ENCODE measurements at places on chromosomes 5 and 9.

DNA sequence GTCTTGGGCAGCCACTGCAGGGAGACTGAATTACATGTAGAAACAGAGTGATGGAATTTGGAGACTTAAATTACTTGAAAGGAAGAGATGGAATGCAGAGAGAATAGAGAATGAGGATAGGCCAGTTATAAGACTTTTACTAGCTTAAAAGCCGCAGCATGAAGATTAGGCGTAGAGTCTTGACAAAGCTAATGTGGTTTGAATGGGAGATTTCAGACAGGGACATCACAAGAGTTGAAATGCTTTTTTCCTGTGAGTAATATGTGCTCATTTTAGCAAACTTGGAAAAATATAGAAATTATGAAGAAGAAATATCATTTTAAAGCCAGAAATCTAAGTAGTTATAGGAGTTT, 7.5 kb downstream of the CENPP start:
- DNase-seq, result no peak

DNA sequence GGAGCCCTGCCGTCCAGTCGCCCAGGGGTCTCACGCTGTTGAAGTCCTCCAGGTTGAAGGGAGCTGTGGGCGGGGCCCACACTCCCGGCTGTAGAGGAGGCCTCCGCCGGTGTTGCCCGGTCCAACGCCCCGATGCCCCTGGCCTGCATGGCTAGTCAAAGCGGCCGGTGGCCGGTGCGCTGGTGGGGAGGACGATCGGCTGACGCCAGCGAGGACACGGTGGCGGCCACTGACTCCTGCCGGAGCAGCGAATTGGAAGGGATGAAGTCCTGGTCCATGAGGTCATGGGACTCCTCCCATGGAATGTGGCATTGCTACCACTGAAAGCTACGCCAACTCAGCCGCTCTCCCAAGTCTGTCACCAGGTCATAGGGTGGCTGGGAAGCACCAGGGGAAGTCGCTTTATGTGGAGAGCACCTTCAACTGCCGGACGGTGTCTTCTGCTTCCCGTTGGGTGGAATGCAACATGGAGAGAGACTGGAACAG, 11.8 kb downstream of the RCL1 start:
- no peak for DNase-seq

DNA sequence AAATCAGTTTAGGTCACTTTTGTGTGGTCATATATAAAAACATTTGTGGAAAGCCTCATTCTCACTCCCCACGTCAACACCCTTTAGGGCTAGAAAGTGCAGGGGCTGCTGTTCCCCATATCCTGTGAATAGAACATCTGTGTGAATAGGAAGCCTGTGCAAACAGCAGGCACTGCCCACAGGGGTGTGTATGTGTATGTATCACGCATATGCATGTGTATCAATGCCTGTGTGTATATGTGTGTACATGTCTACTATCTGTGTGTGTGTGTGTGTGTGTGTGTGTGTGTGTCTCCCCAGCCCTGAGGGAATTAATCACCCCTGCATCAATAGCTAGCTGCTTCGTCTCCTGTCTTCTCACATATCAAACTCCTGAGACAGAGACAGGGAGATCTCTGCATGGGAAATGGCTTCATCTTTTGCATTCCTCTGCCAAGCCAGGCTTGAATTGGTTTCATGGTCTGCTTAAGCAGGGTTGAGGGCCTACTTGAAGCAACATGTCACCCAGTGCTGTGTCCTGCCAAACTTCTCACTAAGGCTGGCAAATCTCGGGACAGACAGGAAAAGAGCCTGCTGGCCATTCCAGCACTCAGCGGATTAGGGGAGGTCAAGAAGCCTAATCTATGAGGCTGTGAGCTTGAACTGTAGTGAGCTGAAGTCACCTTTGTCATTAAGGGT, 265.8 kb downstream of the ADAMTSL1 start:
- DNase-seq, result no peak

DNA sequence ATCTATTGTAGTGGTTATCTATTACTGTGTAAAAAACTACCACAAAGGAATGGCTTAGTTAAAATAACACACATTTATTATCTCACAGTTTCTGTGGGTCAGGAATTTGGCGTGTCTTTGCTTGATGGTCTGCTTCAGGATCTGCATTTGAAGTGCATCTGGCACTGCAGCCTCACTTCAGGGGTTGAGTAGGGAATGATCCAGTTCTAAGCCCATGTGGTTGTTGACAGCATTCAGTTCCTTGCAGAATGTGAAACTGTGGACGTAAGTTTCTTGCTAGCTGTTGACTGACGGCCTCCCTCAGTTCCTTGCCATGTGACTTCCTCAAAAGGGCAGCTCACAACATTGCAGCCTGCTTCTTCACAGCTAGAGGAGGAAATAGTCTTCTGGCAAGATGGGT, 2.1 kb upstream of the OGN start:
- DNase-seq, result no peak

DNA sequence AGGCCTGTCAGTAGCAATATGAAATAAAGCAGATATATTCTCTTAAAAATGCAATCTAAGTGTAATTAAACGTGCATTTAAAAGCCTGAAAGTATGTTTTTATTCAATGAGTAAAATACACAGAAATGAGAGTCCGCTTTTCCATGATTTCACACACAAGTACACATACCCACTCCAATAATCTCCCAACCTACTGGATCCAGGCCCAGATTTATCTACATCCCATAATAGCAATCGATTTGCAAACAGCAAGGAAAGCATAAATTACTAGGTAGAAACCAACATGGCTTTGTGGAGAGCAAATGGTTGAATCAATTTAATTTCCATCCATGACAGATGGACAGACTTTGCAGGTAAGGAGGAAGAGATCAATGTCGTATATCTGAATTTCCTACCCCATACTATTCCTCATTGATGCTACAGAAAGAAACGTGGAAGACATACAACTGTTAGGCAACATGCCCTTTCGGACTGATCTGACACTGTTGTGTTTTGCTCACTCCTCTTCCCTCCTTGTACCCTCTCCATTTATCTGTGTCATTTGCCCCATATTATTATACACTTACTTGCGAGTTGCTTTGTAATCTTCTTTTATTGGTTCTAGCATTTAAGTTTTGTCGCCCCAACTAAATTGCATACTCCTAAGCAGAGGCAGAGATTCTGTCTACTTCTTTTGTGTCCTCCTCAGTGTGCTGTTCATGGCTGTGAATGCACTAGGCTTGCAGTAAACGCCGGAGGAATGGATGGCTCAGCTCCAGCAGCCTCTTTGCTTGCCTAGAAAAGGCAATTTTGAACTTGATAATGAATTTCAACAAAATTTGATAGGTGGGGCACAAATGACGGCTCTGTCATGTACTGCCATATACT, 133.6 kb downstream of the NFIB start:
- DNase-seq, result no peak

- no peak for DNase-seq
Observed at GRCh38 chr5:170630711-170631141, 126.9 kb downstream of the KCNIP1 start.

DNA sequence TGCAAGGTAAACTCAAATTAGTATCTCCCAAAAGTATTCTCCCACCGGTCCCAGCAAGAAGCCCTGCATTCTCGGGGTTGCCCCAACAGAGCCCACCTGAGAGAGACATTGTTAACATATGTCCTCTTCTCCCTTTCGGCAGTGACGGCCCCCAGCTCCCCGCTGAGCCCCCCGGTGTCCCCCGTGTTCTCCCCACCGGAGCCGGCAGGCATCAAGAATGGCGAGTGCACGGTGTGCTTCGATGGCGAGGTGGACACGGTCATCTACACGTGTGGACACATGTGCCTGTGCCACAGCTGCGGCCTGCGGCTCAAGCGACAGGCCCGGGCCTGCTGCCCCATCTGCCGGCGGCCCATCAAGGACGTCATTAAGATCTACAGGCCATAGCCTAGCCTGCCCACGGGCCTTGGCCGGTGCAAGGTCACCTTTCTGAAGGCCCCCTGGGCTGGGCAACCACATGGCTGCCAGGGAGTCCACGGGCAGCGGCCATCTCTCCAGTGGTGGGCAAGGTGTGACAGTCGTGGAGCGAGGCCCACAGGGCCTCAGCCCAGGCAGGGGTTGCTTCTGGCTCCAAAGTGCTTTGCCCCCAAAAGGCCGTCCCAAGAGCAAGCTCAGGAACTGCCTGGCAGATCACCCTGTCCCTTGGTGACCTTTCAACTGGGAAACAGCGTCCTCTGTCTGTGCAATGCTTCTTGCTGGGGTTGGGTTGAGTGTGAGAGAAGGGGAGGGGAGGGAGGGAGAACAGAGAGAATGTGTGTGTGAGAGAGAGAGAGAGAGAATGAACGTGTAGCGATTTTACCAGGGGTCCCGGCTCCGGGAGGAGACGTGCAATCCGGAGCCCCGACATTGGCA, 45.7 kb downstream of the NEURL1B start:
- DNase-seq, result no peak

DNA sequence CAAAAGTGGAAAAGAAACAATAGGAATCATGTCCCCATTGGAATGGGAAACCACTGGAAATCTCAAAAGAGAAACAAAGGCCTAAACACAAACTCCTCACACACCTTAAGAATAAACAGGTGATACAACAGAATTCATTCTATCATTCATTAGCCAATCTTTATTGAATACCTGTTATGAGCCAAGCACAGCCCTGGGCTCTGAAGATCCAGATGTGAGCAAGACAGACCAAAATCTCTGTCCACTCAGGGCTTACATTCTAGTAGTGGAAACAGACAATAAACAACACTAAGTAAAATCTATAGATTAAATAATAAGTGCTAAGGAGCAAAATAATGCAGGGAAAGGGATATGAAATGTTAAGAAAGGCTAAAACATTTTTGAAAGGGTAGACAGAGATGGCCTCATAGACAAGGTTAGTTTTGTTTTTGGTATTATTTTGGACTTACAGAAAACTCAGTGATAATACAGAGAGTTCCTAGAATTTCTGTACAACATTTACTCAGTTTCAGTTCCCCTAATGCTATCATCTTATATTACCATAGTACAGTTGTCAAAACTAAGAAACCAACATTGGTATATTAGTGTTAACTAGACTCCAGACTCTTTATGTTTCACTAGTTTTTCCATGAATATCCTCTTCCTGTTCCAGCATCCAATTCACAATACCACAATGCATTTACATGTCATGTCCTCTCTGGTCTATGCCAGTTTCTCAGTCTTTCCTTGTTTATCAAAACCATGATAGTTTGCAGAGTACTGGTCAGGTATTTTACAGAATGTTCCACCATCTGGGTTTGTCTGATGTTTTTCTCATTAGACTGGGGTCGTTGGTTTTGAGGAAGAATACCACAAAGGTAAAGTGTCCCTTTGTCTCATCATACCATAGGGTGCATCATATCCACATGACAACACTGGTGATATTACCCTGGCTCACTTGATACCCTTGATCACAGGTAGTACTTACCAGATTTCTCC, 103.7 kb downstream of the SIL1 start:
- no peak for DNase-seq

- no peak for DNase-seq
Observed at GRCh38 chr5:80781356-80781755, 126.6 kb upstream of the DHFR start.

DNA sequence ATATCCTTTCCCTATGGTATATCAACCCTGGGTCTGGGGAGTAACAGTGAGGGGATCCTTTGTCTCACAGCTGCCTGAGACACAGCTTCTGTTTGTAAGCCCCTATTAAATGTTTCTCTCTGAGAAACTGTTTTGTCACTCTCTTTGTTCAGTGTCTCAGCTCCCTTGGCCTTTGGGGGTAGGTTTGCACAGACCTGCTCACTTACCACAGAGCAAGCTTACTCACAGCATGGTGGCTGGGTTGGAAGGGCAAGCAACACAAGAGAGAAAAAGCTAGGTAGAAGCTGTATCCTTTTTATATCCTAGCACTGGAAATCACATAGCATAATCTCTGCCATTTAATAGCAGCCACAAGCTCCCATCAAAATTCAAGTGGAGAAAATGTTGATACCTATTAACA, 4.5 kb downstream of the BAAT start:
- no peak for DNase-seq

DNA sequence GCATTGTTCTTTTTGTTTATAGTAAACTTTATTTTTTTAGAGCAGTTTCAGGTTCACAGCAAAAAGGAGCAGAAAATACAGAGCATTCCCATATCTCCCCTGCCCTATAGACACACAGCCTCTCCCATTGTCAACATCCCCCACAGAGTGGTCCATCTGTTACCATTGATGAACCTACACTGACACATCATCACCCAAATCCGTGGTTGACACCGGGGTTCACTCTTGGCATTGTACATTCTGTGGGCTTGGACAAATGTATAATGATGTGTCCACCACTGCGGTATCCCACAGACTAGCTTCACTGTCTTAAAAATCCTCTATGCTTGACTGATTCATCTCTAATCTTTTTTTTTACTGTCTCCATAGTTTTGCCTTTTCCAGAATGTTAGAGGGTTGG, 120.7 kb upstream of the SPATA31C2 start:
- no peak for DNase-seq
